Foreskin keratinocyte (primary cell): ENCODE measurements at places on chromosomes 16 and 17.
A peak's percentile ranks its signal among the peaks of the same experiment; 100 is the strongest.

DNA sequence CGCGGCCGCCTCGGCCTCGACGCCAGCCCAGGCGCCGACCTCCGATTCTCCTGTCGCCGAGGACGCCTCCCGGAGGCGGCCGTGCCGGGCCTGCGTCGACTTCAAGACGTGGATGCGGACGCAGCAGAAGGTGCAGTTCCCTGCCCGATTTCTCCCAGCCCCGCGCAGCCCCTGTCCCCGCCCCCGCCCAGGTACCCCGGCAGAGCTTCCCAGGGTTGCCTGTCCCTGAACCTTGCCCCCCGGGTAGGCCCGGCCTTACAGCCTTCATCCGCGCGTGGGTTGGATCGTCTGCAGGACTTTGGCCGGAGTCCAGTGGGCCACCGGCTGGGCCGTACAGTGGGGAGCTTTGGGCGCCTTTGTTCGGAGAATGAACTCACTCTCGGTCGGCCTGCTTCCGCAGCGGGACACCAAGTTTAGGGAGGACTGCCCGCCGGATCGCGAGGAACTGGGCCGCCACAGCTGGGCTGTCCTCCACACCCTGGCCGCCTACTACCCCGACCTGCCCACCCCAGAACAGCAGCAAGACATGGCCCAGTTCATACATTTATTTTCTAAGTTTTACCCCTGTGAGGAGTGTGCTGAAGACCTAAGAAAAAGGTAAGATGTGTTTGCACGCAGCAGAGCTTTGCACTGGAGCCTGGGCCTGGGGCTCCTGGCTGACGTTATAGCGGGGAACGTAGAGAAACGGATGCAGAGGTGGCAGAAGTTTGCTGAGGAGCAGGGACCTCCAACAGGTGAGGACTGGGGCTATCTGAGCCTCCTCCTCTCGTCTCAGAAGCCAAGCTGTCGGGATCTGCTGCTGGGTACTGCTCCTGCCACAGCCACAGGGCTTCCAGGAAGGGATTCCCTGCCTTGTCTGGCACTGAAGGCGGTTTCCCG, 593 bp downstream of the GFER start:
- DNase-seq: no peak

- DNase-seq: no peak
Measured at GRCh38 chr16:74020095-74020670, 276.4 kb upstream of the PSMD7 start.

- no peak for DNase-seq
Measured at GRCh38 chr17:9850151-9850550, 24.4 kb downstream of the GLP2R start.

DNA sequence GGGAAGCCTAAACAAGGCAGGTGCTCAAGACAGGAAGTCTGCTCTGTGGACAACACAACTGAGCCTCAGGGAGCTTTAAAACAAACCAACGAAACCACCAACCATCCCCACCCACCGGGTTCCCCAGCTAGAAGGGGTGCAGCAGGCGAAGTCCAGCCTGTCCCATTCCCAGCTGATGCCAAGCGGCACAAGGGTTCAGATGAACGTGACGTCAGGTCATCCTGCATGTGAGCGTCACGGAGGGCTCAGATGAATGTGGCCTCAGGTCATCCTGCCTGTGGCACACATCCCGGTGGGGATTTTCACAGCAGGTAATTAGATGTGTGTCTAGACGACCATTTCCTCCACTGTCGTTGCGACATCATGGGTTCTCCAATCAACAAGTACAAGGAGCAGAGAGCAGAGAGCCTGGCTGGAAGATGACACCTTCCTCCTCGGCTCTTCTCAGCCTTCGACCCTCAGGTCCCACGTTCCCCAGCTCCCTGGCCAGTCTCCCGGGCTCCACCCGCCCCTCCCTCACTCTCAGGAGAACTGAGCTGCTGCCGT, 246.5 kb downstream of the FOXL1 start:
- peak; percentile 18 for DNase-seq

DNA sequence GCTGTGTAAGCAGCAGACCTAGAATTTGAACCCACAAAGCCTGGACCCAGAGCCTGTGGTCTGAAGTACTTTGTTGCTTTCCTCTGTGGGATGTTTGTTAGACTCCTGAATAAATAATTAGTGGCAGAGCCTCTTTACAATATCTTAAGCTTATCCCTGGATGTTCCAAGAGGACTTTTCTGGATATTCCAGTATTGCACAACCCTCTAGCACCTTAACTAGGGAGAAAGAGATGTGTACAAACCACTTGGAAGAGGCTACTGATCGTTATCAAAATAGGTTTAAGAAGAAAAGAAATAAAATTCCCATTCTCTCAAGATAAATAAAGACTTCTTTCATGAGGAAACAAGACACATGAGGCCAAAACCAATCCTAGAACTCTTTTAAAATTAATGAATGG, 632.4 kb downstream of the CDH11 start:
- no peak for DNase-seq

DNA sequence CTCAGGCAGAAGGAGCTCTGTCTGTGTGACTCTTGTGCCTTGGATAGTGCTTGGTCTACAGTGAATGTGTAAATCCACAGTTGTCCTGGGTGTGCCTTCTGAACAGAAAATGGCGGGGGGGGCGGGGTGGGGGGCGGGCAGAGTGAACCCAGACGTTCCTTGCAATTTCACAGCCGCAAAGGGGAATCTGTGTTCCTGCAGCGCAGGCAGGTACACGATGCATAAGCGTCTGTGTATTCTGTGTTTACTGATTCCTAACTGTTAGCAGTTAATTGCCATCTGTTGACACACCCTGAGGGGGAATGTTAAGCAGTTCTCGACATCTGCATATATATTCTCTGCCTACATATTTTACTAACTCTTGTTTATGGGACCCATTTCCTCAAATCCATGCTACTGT, 123.5 kb upstream of the ZFHX3 start:
- peak; percentile 17 for DNase-seq

GRCh38 chr17:9696279-9697044, 51.1 kb downstream of the USP43 start:
- no peak for DNase-seq

DNA sequence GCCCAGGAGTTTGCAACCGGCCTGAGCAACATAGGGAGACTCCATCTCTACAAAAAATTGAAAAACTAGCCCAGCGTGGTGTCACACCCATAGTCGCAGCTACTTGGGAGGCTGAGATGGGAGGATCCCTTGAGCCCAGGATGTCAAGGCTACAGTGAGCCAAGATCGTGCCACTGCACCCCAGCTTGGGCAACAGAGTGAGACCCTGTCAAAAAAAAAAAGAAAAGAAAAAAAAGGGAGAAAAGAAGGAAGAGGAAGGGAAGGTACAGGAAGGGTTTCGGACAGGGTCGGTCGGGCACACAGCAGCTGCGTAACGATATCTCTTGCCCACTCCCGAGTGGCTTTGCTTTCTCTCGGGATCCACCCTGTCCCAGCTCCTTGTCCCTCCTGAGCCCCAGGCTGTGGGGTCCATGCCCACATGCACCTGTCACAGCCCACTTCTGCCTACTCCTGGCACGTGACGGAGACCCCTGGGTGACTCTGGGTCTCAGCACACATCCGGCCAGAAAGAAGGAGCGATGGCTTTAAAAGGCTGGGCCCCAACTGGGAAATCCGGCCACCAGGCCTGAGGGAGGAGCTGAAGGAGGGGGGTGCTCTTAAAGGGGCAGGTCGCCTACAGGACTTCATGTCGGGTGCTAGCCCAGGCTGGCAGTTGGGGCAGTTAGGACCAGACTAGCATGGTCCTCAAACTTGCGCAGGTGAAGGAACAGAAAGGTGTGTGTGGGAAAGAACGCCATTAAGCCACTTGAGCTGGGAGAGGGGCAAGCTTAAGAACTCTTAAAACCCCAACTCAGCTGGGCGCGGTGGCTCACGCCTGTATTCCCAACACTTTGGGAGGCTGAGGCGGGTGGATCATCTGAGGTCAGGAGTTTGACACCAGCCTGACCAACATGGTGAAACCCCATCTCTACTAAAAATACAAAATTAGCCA, at the start of gene GHDC:
Gene GHDC (minus strand): TSS at position 526 of the 931 bp plus-strand sequence. CDS start 913 bp downstream, outside the sequence.
- DNase-seq: peak; percentile 41

DNA sequence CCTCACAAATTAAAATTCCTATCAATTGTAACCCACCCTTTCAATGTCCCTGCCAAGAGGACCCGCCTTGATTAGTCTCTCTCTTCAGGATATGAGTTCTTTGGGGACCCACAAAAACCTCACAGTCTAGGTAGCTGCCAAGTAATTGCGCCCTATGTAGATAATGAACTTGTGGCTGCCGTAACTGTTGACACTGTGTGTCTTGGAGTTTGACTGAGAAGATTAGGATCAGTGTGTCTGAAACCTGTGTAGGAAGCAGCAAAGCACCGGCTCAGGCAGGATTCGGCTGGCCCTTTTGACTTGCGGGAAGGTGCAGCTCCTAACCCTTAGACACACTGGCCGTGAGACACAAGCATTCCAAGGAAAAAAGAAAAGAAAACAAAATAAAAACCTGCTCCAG, 17.8 kb upstream of the SLC6A4 start:
- DNase-seq: no peak

DNA sequence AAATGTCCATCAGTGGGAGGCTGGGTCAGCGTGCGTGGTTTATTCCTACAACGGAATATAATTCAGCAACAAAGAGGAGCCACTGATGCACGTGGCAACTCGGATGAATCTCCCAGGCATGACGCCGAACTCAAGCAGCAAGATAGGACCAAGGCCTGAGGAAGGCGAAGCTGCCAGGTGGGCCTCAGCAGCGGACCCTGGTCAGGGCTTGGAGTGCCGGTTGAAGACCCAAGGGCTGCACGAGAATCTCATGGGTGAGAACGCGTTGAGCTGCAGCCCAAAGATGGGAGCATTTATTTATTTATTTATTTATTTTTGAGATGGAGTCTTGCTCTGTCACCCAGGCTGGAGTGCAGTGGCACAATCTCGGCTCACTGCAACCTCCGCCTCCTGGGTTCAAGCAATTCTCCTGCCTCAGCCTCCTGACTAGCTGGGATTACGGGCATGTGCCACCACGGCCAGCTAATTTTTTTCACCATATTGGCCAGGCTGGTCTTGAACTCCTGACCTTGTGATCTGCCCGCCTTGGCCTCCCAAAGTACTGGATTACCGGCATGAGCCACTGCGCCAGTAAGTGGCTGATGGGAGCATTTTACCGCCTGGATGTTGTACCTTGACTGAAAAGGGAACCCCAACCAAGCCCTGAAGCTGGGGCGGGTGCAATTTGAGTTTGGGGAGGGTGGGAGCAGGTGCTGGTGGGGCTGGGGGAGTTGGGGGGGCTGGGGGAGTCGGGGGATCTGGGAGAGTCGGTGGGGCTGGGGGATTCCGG, 18.1 kb upstream of the BAHCC1 start:
- DNase-seq: no peak

GRCh38 chr16:88705801-88706228, 393 bp downstream of the RNF166 start:
- DNase-seq: no peak
